ENCODE measurements at places on chromosomes 4 and X.
A peak's percentile ranks its signal among the peaks of the same experiment; 100 is the strongest.

GRCh38 chr4:184355111-184355604 lies 119.2 kb downstream of the IRF2 start:
- peak; percentile 33 for DNase-seq

GRCh38 chr4:184032091-184032490 lies 127.0 kb downstream of the STOX2 start:
- no peak for DNase-seq

DNA sequence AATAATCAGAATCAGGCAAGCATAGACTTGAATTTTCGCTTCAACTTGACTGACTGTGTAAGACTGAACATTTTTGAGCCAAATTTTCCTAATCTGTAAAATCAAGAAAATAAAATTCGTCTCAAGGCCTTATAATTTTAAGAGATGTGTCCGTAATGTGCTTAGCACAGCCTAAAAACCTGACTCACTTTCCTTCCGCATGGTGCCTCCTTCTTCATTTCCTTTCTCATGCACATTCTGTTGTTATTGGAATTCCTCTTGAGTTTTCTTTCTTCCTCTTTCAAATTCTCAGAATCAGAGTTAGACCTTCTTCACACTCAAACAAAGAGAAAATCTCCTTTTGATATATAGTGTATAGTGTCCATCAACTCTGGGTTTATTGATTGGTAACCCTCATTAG lies 208.9 kb upstream of the SLIT2 start:
- no peak for DNase-seq

DNA sequence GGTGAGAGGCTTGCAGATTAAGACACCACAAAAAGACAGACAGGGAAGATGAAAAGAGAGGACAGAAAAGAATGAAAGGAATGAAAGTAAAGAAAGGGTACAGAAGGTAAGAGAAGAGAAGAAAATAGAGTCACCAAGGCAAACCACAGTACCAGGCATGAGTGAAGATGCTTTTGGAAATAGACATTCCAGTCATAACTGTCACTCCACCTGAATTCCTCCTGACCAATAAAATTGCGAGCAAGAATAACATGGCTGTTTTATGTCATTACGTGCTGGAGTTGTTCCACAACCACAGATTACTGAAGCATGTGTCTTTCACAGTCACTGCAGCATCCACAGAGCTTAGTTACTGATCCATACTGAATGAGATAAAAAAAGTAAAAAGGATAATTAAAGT lies 864.9 kb upstream of the SLIT2 start:
- DNase-seq, result peak; percentile 9

- no peak for DNase-seq
Observed at GRCh38 chrX:78378476-78379115, 51.2 kb upstream of the CYSLTR1 start.

DNA sequence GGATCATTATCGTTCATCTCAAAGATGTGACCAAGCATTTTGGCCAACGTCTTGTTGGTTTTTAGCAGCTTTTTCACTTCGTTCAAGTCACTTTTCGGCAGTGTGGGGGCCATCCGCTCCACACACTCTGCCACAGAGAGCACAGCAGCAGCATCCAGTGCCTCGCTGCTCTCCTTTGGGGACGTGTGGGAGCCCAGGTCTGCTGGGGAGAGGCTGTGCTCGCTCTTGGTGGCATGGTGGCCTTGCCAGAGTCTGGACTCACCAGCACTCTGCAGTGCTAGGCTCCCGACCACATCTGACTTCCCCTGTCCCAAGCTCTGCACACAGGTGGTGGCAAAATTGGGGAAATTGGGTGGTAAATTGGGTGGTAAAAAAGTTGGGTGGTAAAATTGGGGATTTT lies 50.6 kb downstream of the GPR50 start:
- no peak for DNase-seq

GRCh38 chr4:37236165-37236564 lies 8.4 kb upstream of the NWD2 start:
- no peak for DNase-seq

- DNase-seq, result peak; percentile 14
Observed at GRCh38 chr4:123037804-123038203, 115.4 kb upstream of the NUDT6 start.

DNA sequence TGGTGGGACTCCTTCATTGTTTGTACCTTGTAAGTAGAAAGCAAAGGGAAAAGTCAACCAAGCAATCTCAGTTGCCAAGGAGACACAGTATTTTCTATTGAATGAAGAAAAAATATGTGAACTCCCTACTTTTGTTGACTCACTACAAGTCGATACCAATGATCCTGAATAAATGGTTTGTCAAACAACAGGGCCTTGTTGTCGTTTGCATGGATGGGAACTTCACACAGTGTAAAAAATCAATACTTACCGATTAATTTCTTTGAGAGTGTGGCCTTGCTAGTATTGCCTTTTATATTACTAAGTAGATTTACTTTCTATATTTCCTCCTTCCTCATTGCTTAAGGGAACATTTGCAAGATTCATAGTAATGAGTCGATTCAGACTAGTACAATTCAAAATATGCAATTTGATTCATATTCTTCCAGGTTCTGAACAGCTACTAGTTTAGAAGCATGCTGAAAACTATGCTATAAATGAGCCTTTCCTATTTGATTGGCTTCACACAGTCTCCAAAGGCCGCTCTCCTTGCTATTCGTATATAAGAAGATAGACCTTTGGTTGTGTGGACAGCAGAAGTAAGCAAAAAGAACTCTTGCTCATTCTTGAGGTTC lies 108.0 kb downstream of the ZNF330 start:
- no peak for DNase-seq

DNA sequence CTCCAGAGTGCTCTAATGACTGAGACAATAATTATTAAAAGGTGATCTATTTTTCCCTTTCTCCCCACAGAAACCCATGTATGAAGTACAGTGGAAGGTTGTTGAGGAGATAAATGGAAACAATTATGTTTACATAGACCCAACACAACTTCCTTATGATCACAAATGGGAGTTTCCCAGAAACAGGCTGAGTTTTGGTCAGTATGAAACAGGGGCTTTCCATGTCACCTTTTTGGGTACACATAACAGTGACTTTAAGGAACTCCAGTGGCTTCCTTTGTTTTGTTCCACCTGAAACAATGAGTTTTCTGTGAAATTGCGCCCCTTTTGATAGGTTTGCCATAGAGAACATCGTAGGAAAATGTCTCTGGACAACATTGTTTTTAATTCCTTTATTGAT lies 69.6 kb downstream of the KIT start:
- no peak for DNase-seq

DNA sequence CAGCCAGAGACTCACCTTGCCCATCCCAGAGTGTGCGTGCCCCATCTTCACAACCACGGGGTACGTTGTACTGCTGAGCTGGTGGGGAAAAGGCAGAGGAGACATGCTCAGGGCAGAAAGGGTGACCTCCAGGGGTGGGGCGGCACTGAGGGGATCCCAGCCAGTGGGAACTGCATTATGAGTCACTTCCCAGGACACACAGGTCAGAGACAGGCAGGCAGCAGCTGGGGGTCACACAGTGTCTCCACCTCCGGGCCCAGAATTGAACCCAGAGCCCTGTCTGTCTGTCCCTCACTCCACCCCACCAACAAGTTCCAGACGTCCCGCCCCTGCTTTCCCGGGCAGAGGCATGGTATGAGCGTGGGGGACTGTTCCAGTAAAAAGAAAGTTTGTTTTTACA lies 4.8 kb upstream of the TIMP1 start:
- no peak for DNase-seq

GRCh38 chr4:64360664-64361398 lies 48.4 kb downstream of the TECRL start:
- no peak for DNase-seq

DNA sequence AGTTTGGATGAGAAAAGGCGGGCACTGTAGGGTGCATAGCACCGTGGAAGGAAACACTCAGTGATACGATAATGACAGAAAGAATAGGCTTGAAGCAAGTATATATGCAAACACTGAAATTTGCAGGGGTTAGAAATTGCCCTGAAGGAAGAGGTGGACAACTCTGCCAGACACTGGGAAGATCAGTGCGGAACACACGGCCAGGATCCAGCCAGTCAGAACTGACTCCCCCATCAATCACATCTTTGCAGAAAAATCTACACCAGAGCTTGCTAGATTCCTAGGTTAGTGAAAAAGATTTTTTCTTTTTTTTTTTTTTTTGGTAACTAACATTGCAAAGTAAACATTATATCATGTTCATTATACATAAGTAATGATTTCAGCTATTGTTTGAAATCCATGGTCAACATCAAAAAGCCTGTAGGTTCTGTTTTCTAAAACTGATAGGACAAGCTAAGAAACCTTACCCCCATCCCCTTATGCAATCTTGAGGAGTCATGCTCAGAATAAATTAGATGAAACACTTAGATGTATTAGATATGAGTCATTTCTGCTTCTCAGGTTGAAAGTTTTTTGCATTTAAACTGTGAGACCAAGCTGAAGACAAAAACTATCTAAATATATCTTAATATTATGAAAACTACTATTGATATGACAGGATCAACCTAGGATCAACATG lies 38.9 kb downstream of the TRIML1 start:
- DNase-seq, result no peak

GRCh38 chrX:123878252-123878721 lies 18.4 kb downstream of the XIAP start:
- no peak for DNase-seq

GRCh38 chr4:102143433-102143832 lies 201.8 kb downstream of the SLC39A8 start:
- DNase-seq, result no peak

DNA sequence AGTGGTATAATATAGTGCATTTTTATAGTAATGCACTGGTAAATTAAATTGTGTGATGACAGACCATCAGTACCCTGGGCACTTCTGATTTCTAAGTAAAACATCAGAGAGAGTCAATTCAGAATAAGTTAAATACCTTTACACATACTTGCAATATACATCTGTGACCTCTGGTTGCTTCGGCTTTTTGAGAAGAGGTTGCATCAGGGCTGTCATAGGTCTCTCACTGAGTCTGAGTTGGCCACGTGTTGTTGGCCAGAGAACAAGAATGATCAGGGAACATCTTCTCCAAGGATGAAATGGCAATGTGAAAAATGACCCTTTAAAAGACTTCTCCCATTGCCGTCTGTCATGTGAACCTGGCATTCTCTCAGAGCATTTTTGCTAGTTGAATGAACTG lies 36.9 kb upstream of the PUDP start:
- DNase-seq, result no peak

- DNase-seq, result no peak
Observed at GRCh38 chr4:181541396-181541795, 701.8 kb upstream of the TENM3 start.

GRCh38 chr4:47195706-47196105 lies 164.3 kb downstream of the GABRB1 start:
- no peak for DNase-seq

- no peak for DNase-seq
Observed at GRCh38 chrX:79371101-79371500, 4.0 kb upstream of the ITM2A start.

DNA sequence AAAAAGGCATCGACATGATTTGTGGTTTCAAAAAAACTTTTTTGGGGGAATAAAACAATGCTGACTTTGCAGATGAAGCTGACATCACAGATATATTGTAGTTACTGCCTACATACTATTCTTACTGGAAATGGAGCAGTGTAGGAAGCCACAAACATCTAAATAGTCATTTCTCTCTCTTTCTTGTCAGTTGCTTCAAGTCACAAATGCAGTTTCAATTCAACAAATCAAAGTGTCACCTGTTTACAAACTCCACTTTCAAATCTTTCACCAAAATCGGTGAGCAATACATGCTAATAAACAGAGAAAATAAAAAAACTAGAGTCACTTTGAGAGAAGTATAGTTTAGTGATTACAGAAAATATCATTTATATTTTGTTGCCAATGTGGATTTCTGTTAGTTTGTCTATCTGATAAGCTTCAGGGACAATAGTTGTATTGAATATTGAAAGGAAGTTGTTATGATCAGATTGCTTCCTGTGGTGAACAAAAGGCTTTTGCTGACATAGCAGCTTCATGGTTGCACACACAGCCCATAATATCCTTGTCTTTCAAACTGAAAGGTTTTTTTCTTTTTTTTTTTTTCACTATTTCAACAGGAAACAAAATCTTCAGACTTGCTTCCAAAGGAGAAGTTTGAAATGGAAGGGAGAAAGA lies 49.7 kb upstream of the PTPN13 start:
- DNase-seq, result no peak

GRCh38 chr4:152399246-152399645 lies 136.6 kb downstream of the FBXW7 start:
- DNase-seq, result no peak

- peak; percentile 13 for DNase-seq
Observed at GRCh38 chrX:51955200-51955599, 61.8 kb downstream of the MAGED1 start.

DNA sequence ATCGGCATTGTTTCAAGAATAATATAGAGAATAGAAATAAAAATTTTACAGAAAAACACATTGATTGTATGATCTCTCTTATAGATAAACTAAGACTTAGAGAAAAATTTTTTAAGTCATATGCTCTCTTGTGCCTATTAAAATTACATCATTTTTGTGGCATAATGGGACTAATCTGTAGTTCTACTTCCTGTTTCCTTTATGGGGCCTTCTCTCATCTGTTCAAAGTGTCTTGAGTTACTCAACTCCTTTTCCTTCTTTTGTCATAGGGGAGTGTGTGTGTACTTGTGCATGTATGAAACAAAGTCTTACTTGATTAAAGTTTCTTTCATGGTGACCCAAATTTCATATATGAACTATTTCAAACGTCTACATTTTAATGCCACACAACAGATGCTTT lies 1448.9 kb upstream of the TENM3 start:
- no peak for DNase-seq

- DNase-seq, result no peak
Observed at GRCh38 chrX:134933911-134934310, 56.9 kb upstream of the SMIM10 start.

DNA sequence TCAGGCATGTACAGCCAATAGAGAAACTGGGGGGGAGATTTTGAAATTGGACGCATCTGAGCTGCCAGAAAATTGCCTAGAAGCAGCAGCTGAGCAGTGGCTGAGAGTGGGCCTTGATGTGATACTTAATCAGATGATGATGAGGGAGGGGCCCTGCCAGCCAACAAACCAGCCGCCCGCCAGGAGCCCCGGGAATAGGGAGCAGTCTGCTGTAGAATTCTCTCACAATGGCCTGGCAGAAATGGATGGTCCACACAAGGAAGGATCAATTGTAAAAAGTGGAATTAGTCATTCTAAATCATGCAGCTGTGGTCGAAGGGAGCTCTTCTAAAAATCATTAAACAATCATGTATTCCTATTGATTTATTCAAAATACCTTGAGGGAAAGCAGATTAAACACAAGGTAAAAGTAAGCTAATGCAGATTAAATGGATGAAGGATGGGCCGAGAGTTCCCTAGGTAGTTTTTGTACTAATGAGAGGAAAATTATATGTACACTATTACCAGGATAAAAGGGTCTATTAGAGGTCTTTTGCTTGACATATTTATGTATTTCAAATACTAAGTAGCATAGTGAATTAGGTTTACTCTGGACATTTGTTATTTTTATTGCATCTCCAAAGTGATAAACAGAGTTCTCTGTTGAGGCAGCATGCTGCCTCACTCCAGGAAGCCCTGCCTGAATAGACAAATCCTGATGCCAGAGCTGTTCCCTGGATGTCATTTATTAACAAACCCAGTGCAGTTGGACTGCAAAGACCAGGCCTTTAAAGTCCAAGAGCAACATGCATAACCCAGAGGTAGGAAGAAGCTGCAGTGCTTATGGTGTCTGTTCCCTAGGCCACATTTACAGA lies 91.3 kb downstream of the NKX6-1 start:
- DNase-seq, result no peak

- no peak for DNase-seq
Observed at GRCh38 chr4:74316397-74316796, 8.1 kb downstream of the EPGN start.

GRCh38 chrX:8784162-8784561 lies 17.0 kb downstream of the FAM9A start:
- DNase-seq, result no peak
